ENCODE measurements at places on chromosomes 1 and 21. TPM values are rescaled to one million over a fixed set of nuclear protein-coding genes. Genes with fewer than 3 reads are reported as not detected.

The ANKRD35 gene
- not detected for total RNA-seq

The UBXN10 gene
- not detected for total RNA-seq

The CLEC20A gene
- total RNA-seq = not detected

The TMPRSS15 gene
- not detected for total RNA-seq

The ADAM30 gene
- not detected for total RNA-seq

The TDRKH gene
- 6.2 TPM for total RNA-seq

The CYP4B1 gene
- not detected for total RNA-seq

The DCAF6 gene
- 34.7 TPM for total RNA-seq

The ARID1A gene
- 57.9 TPM for total RNA-seq

The BMP8B gene
- 12.2 TPM for total RNA-seq

The CD101 gene
- total RNA-seq = 2.3 TPM

The DNAJC28 gene
- total RNA-seq = 2.0 TPM

The FCRL5 gene
- total RNA-seq = 0.02 TPM

The CORT gene
- 0.30 TPM for total RNA-seq

The PROX1 gene
- 18.4 TPM for total RNA-seq

The CFAP57 gene
- 0.04 TPM for total RNA-seq

The CFAP107 gene
- not detected for total RNA-seq

The RGS8 gene
- total RNA-seq = 1.6 TPM

The TMEM240 gene
- total RNA-seq = 1.9 TPM

The ADORA1 gene
- total RNA-seq = 60.9 TPM

DNA sequence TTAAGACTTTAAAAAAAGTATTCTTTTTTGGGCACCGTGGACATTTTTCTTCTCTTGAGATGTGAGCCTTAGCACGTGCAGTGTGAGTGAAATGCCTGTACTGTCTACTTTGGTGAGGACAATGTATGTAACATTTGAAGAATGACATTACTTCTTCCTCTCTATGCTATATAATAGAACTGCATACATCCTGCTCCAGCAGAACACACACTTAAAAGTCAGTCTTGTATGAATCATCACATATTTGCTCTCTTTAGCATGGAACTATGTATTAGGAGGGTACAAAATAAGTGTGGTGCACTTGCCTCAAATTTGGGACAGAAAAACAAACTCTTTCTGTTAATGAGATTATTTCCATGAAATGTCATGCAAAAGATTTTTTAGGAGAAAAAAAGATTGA, 358.4 kb upstream of the SGIP1 start:
- H3K4me3 ChIP-seq = no peak overlapping the region
- peaks cover 5% of the 10 kb centered on the region for H3K4me1 ChIP-seq
- DNase-seq = no peak
- H3K36me3 ChIP-seq = no peaks in the 10 kb centered on the region
- H3K27ac ChIP-seq = no peak overlapping the region
- no peaks in the 10 kb centered on the region for H3K27me3 ChIP-seq

GRCh38 chr1:158798531-158798930, 17.5 kb upstream of the OR6N2 start:
- no peak for DNase-seq
- no peak overlapping the region for H3K4me3 ChIP-seq
- no peak overlapping the region for H3K27ac ChIP-seq
- no peaks in the 10 kb centered on the region for H3K27me3 ChIP-seq
- H3K4me1 ChIP-seq = no peaks in the 10 kb centered on the region

GRCh38 chr21:46008893-46009621, 27.5 kb downstream of the COL6A1 start:
- no peak for DNase-seq
- no peaks in the 10 kb centered on the region for H3K36me3 ChIP-seq
- H3K4me1 ChIP-seq = no peaks in the 10 kb centered on the region
- no peaks in the 10 kb centered on the region for H3K27me3 ChIP-seq

GRCh38 chr1:31571340-31572295, 4.7 kb upstream of the TINAGL1 start:
- no peaks in the 10 kb centered on the region for H3K36me3 ChIP-seq
- H3K27ac ChIP-seq = no peak overlapping the region
- no peak for DNase-seq
- H3K4me3 ChIP-seq = no peak overlapping the region
- H3K4me1 ChIP-seq = peaks cover 32% of the 10 kb centered on the region

- peak; percentile 6 for DNase-seq
- H3K27me3 ChIP-seq = no peaks in the 10 kb centered on the region
- H3K4me3 ChIP-seq = no peak overlapping the region
- H3K27ac ChIP-seq = no peak overlapping the region
- H3K36me3 ChIP-seq = no peaks in the 10 kb centered on the region
Observed at GRCh38 chr1:200374569-200375295, 35.1 kb downstream of the ZNF281 start.

DNA sequence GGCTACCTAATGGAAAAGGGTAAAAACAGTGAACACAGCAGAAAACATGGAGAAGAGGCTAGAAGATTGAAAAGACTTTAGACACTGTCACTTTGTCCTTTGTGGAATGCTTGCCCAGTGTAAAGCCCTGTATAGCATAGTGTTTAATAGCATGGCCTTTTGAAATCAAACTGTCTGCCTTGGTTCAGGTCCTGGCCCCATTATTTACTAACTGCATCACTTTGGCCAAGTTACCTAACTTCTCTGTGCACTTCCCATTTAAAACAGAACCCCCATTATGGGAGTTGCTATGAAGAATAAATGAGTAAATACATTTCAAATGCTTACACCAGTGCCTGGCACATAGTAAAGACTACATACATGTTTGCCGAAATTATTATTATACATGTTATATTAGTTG, 12.1 kb downstream of the PHC2 start:
- no peaks in the 10 kb centered on the region for H3K27me3 ChIP-seq
- H3K27ac ChIP-seq = no peak overlapping the region
- no peaks in the 10 kb centered on the region for H3K4me1 ChIP-seq
- DNase-seq = no peak
- no peak overlapping the region for H3K4me3 ChIP-seq

- 0 out of 2 replicates have a peak, but pooled peaks cover 7% of the 10 kb centered on the region for H3K27me3 ChIP-seq
- H3K4me3 ChIP-seq = no peak overlapping the region
- DNase-seq = no peak
Observed at GRCh38 chr1:3351449-3352298, 102.8 kb upstream of the ARHGEF16 start.

- H3K27ac ChIP-seq = no peak overlapping the region
- no peaks in the 10 kb centered on the region for H3K4me1 ChIP-seq
- H3K4me3 ChIP-seq = no peak overlapping the region
- no peaks in the 10 kb centered on the region for H3K27me3 ChIP-seq
- no peaks in the 10 kb centered on the region for H3K36me3 ChIP-seq
Observed at GRCh38 chr21:37675202-37675801, 241.0 kb downstream of the KCNJ6 start.

- DNase-seq = no peak
- no peak overlapping the region for H3K4me3 ChIP-seq
- H3K36me3 ChIP-seq = no peaks in the 10 kb centered on the region
- H3K4me1 ChIP-seq = no peaks in the 10 kb centered on the region
- no peaks in the 10 kb centered on the region for H3K27me3 ChIP-seq
Observed at GRCh38 chr1:89721351-89721750, 88.4 kb downstream of the LRRC8C start.

GRCh38 chr1:240151136-240151735, 59.6 kb downstream of the FMN2 start:
- no peak for DNase-seq
- H3K36me3 ChIP-seq = no peaks in the 10 kb centered on the region
- H3K27ac ChIP-seq = no peak overlapping the region

DNA sequence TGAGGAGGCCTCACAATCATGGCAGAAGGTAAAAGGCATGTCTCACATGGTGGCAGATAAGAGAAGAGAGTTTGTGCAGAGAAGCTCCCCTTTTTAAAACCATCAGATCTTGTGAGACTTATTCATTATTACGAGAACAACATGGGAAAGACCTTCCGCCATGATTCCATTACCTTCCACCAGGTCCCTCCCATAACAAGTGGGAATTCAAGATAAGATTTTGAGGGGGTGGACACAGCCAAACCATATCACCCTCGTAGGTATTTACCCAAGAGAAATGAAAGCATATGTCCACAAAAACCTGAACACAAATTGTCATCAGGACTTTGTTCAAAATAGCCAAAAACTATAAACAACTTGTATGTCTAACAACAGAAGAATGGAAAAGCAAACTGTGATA, 45.9 kb upstream of the TENT5C start:
- DNase-seq = no peak
- H3K4me1 ChIP-seq = no peaks in the 10 kb centered on the region
- no peaks in the 10 kb centered on the region for H3K27me3 ChIP-seq
- no peak overlapping the region for H3K4me3 ChIP-seq
- no peak overlapping the region for H3K27ac ChIP-seq

- 0 out of 2 replicates have a peak, but pooled peaks cover 3% of the 10 kb centered on the region for H3K27me3 ChIP-seq
- H3K4me1 ChIP-seq = no peaks in the 10 kb centered on the region
- no peak overlapping the region for H3K27ac ChIP-seq
Observed at GRCh38 chr21:44552136-44552535, 831 bp upstream of the KRTAP10-2 start.

DNA sequence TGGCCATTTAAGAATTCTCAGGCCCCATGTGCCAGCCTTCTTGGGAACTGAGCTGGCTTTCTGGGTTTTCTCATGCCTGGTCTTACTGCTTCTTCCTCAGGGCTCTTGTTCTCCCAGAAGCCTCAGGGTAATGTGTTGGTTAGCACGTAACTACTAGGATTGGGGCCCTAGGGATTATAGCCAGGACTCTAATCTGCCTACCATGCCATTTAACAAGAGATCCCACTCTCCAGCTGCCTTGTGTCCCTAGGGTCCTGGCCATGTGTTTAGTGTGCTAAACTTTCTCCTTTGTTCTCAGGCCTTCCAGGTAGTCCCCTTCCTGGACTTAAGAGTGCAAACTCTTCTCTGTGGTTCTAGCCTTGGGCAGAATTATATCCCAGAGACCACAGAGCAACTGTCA, 2.2 kb upstream of the SH3BGRL3 start:
- H3K4me3 ChIP-seq = no peak overlapping the region
- peaks cover 49% of the 10 kb centered on the region for H3K4me1 ChIP-seq
- no peak overlapping the region for H3K27ac ChIP-seq
- no peaks in the 10 kb centered on the region for H3K27me3 ChIP-seq

DNA sequence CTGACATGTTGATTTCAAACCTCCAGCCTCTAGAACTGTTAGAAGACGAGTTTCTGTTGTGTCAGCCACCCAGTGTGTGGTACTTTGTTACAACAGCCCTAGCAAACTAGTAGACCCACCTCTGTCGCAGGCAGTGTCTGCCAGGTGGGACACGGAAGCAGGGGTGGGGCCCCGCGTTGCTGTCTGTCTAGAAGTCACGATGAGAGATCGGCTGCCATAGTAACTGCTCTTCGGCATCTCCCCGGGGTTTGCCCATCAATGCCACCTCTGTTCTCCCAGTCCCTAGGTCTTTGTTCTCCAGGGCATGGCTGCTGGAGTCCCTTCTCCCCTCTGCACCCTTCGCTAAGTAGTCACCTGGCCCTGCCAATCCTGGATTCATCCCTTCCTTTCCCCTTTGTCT, 15.2 kb upstream of the CLSTN1 start:
- no peaks in the 10 kb centered on the region for H3K27me3 ChIP-seq
- H3K4me1 ChIP-seq = peaks cover 38% of the 10 kb centered on the region
- H3K36me3 ChIP-seq = no peaks in the 10 kb centered on the region
- no peak overlapping the region for H3K4me3 ChIP-seq
- H3K27ac ChIP-seq = no peak overlapping the region

GRCh38 chr1:180250883-180251509, 20.9 kb downstream of the LHX4 start:
- H3K36me3 ChIP-seq = no peaks in the 10 kb centered on the region
- no peak overlapping the region for H3K27ac ChIP-seq
- H3K27me3 ChIP-seq = no peaks in the 10 kb centered on the region
- H3K4me1 ChIP-seq = peaks cover 45% of the 10 kb centered on the region
- H3K4me3 ChIP-seq = no peak overlapping the region

DNA sequence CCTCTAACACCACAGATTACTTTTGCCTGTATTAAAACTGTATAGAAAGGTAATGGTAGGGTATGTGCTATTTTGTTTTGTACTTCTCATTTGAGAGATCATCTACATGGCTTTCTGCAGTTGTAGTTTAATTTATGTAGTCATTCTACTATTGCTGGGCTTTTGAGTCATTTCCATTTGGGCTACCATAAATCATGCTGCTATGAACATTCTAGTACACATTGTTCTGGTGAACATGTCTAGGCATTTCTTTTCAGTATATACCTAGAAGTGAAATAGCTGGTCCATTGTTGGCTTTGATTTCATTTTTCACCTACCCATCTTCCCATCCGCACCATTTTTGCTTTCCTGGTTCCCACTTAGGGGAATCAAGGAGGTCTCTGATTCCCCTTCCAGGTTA, 18.7 kb downstream of the EDN2 start:
- H3K4me3 ChIP-seq = no peak overlapping the region
- peaks cover 20% of the 10 kb centered on the region for H3K4me1 ChIP-seq
- DNase-seq = no peak
- no peaks in the 10 kb centered on the region for H3K27me3 ChIP-seq

DNA sequence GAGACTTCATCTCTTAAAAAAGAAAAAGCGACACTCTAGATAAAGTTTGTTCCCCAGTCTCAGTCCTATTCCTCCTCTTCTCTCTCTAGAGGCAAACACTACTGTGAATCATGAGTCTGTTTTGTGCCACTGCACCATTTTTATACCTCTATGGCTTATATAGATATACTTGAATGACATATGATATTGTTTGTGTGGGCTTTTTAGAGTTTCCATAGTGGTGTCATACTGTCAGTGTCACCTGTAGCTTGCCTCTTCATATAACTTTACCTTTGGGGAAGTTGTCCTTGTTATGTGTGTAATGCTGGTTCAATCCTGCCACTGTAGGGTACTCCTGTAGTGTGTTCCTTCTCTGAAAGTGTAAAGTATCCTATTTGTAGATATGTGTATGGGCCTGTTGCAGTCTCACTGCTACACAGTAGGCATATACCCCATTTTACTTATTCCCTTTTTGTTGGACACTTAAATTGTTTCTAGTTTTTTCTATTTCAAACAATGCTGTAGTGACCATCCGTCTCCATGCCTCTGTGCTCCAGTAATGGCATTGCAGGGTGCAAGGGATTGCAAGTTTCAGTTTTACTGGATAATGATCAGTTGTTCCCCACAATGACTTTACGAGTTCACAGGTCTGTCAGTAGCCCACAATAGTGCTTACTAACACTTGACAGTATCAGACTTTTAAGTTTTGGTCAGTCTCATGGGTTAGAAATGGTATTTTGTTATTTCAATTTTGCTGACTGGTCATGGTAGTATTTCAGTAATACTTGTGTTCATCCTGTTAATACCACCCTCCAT, 2.7 kb downstream of the PRMT2 start:
- no peak for DNase-seq
- no peaks in the 10 kb centered on the region for H3K27me3 ChIP-seq
- peaks cover 9% of the 10 kb centered on the region for H3K36me3 ChIP-seq

DNA sequence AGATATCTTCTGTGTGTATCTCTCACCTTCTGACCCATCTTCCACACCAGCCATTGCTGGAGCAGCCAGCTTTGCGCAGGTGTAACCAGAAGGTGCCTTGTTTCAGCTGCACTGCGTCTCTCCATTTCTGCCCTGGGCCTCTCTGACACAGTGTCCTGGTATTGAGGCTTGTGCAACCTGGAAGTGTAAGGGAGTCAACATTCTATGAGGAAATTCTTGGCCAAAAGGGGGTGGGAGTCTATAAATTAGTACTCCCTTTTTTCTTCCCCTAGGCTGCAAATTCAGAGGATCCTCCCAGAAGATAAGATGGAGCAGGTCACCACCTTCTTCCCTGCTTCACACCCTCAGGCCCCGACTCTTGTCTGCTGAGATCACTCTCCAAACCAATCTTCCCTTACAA, 109.1 kb downstream of the MRPS6 start:
- H3K4me3 ChIP-seq = no peak overlapping the region
- no peaks in the 10 kb centered on the region for H3K4me1 ChIP-seq
- no peak overlapping the region for H3K27ac ChIP-seq
- H3K36me3 ChIP-seq = no peaks in the 10 kb centered on the region

- DNase-seq = peak; percentile 94
- H3K36me3 ChIP-seq = no peaks in the 10 kb centered on the region
- peak overlapping the region; percentile 95 for H3K27ac ChIP-seq
- H3K4me3 ChIP-seq = peak overlapping the region; percentile 49
- H3K27me3 ChIP-seq = no peaks in the 10 kb centered on the region
Observed at GRCh38 chr1:234969581-234970400, 158.8 kb downstream of the TOMM20 start.

Data from SJCRH30 (cell line).